ENCODE measurements at places on chromosomes 11 and 22. TPM values are rescaled to one million over a fixed set of nuclear protein-coding genes. Genes with fewer than 3 reads are reported as not detected.
A peak's percentile ranks its signal among the peaks of the same experiment; 100 is the strongest.

The PANX2 gene
- 1.4 TPM for total RNA-seq

GRCh38 chr22:45534339-45535192 is 31.9 kb downstream of the FBLN1 start:
- DNase-seq: no peak

DNA sequence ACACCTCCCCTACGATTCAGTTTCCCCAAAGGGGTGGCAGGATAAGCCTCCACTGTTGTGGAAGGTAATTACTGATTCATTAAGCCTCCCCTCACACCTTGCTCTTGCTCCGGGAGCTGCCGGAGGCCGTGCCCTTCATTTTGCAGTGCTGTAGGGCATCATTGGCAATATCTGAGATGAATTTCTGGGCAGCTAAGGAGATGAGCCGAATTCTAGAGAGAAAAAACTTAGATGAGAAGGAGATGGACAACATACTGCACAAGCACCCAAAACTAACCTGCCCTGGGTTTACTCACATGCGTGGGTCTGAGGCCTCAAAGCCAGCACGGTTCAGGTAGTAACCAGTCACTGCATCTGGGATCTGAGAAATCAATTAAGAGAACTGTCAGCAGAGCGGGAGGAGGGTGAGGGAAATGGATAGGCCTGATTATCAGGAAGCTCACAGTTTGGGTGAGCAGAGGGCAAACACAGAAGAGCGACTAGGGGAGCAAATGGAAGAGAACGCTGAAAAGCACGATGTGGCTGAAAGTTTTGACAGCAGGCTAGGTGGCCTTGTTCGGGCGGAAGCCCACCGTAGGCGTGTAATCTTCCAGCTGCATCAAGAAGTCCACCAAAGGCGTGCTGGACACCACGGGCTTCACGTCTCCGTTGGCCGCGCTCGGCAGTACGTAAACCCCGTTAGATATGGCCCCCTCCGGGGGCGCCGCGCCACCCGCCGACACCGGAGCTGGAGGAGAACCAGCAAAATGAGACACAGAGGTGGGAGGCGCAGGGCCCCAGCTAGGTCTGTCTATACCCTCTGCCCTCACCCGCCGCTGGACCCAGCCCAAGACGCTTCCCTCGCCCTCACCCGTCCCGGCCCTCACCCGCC is 689 bp downstream of the TAF10 start:
- peak; percentile 55 for DNase-seq

The RBMXL2 gene
- not detected for total RNA-seq

The ROM1 gene
- 10.9 TPM for total RNA-seq

DNA sequence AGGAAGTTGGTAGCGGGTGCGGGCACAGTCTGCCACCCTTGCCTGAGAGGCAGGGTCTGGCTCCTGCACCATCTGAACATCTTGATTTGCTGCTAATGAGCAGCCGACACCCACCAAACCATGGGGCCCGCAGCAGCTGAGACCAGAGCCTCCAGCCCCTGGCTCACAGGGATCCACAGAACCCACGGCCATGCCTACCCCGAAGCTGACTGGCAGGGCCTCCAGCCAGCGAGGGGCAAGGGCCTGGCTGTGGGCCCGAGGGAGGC is 171.5 kb upstream of the NTM start:
- DNase-seq: no peak

GRCh38 chr22:49212466-49212865 is 615.2 kb downstream of the BRD1 start:
- no peak for DNase-seq

DNA sequence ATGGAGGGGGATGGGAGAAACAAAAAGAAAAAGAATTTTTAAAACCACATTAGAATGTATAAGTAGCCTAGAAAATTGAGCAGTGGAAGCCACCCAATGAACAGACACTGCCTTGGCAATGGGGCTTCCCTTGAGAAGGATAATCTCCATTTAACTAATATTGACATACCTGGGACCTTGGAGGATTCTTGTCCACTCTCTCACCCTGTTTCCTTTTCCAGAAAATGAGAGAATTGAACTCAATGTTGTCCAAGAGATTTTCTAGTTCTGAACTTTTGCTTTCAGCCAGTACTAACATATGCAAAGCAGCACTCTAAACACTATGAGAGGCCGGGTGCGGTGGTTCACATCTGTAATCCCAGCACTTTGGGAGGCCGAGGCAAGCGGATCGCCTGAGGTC is 524 bp downstream of the MS4A8 start:
- DNase-seq: no peak

- DNase-seq: no peak
These were observed 297.7 kb downstream of the CTTN start for GRCh38 chr11:70696076-70696475.
